ENCODE measurements at places on chromosomes 4 and X.
A peak's percentile ranks its signal among the peaks of the same experiment; 100 is the strongest.

DNA sequence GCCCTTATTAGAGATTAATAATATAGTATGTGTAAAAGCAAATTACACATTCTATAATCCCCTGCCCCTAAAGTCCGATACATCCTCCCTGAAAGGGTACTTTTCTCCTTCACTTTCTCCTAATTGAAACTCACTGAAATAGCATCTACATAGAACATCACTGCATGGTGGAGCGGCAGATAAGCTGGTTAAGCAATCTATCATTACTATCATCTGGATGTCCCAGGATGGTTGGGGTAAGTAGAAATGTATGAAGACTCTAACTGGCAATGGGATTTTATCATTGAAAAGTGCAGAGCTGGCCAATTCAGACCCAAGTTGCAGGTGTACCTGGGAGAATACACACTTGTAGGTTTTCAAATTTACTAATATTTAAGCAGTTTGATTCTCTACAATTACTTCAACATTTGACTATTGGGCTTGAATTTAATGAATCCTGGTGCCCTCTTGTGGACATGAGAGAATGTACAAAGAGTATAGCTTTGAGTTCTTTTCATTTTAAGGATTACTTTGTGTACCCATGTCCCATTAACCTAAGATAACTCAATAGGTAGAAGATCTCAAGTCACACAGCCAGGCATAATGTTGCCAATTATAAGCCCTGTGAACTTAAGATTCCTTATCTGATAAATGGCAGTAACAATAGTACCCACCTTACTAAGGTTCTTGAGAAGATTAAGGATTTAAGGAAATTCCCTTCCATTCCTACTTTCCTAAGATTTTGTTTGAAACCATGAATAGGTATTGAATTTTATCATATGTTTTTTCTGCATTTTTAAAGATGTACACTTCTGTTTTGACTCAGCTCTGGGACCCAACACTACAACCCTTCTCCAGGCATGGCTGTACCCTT is 69.8 kb downstream of the SHROOM3 start:
- DNase-seq = peak; percentile 46

- DNase-seq = no peak
Observed at GRCh38 chr4:34417160-34417559, 1827.2 kb downstream of the ARAP2 start.

DNA sequence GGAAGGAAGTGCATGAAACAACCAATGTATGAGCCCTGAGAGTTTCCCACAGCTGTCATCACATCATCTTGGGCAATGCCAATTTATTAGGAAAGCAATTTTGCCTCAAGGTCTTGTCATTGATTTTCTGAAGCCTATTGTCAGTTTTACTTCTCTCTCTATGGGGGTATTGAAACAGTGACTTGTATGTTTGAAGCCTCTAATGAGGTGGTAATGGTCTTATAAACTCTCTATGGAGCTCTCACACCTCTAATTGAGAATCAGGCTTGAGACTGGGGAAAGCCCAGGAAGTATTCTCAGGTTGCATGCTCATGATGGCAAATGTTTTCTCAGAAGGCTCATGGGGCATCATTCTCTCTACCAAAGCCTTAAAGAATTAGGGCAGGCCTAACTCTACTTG is 308.2 kb upstream of the EMCN start:
- no peak for DNase-seq

- DNase-seq = no peak
Observed at GRCh38 chr4:954211-955020, 19.0 kb downstream of the DGKQ start.
